ENCODE measurements at places on chromosomes 2 and 18.

DNA sequence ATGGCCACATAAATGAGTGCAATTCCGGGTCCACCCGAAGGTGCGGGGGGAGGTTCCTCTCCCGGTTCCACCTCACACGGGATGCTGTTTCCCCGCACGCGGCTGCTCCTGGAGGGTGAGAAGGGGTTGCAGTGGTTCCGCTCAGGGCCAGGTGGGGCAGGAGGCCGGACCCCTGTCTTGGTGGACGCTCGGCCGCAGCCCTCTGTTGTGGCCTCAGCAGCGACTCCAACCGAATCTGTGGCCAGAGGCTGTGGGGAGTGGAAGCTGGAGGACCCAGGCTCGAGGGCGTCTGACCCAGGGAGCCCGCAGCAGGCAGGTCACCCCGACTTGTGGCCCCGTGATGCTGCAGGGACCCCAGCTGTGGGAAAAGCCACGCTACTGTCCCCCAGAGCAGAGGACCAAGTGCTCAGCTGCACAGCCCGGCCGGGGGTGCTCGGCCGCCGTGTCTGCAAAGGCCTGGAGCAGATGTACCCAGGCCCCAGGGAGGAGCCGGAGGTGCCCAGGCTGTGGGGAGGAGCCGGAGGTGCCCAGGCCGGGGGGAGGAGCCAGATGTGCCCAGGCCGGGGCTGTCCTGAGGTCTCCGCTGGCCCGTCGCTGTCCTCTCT, 83.9 kb downstream of the RTP5 start:
- DNase-seq = no peak

- no peak for DNase-seq
Measured at GRCh38 chr2:37733251-37733650, 61.8 kb upstream of the CDC42EP3 start.

DNA sequence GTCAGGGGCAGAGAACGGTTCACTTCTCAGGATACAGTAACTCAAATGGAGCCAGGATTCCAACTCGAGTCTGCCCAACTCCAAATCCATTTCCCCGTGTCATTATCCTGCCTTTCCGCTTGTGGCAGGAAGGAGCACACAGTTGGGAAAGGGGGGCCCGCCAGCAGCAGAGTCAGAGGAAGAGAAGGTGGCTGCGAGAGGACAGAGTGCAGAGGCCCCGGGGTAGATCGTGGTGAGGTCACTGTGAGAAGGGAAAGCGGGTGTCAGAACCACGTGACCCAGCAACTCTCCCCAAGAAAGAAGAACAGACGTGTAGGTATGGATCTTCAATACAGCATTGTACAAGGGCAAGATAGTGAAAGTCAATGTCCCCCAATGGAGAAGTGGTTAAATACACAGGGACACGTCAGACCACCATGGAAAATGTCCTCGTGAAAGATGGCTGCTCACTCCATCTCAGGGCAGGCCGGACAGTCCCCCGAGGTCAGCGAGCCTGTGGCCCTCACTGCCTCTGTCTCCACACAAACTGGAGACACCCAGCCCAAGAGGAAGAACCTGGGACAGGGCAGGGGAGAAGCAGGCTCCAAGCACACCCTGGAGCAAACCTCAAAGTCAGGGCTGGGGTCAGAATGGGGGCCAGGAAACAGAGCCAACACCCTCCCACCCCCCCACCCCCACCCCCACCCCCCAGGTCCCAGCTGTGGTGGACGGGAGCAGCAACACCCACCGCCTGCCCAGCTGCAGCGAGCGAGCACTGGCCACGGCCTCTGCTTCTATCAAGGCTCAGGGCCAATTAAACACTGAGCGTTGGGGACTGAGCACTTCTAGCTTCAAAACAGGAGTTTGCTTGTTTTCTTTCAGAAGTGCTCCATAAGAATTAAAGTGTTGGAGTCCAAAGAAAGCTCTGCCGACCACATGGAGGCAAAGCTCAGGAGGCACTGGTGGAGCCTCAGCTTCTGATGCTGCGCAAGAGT, 92.7 kb downstream of the EIPR1 start:
- no peak for DNase-seq

GRCh38 chr18:9673296-9674251, 34.5 kb upstream of the RAB31 start:
- no peak for DNase-seq

- DNase-seq = no peak
Measured at GRCh38 chr2:112150851-112151250, 12.7 kb downstream of the FBLN7 start.

- DNase-seq = no peak
Measured at GRCh38 chr2:72236445-72237067, 88.9 kb upstream of the CYP26B1 start.

- DNase-seq = no peak
Measured at GRCh38 chr2:156242874-156243273, 89.6 kb downstream of the NR4A2 start.

DNA sequence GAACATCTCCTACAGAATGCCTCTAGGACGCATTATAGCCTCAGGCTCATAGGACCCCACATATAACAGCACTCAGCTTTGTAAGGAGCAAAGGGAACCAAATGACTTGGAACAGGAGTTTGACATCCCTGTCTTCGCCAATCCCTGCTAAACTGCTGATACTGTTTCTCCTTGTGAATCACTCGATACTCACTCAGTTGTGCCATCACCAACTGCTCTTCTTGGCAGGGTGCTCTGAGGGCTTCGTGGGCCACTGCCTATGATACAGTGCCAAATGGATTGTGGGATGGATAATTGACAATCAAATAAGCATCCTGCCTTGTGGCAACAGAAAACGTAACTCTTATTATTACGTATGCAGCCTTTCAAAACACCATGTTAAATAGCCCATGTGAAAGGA, 396.3 kb downstream of the RIT2 start:
- no peak for DNase-seq

- DNase-seq = peak; percentile 16
Measured at GRCh38 chr2:171811245-171811628, 82.8 kb downstream of the SLC25A12 start.

GRCh38 chr2:108367014-108367413, 10.7 kb upstream of the SULT1C4 start:
- DNase-seq = no peak

DNA sequence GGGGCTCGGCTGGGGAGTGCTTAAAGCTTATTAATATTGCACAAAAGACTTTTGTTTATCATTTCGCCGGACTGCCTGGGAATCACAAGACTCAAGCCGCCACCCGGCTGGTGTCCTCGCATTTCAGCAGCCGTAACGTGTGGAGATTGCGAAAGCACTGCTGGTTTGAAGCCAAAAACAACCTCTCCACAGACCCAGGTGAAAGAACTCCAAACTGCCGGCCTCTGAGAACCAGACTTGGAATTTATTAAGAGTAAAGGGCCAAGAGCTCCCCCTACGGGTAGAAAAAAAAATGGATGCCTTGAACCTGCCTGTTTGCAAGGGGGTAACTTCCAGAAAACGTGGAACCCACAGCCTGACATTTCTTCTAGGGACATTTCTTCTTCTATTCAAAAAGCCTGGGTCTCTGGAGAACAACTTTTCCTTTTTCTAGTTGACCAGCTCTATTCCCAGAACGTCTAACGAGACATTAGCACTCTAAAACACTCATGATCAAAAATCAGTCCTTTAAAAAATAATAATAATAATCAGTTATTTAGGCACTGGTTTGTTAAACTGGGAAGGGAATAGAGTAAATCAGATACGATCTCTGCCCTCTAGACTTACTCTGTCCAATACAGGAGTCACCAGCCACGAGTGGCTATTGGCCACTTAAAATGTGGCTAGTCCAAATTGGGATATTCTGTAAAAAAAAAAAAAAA, 216.3 kb downstream of the C1D start:
- peak; percentile 21 for DNase-seq

- no peak for DNase-seq
Measured at GRCh38 chr2:222734703-222735014, 63.2 kb downstream of the MOGAT1 start.

- no peak for DNase-seq
Measured at GRCh38 chr18:5107988-5108387, 89.1 kb downstream of the AKAIN1 start.

DNA sequence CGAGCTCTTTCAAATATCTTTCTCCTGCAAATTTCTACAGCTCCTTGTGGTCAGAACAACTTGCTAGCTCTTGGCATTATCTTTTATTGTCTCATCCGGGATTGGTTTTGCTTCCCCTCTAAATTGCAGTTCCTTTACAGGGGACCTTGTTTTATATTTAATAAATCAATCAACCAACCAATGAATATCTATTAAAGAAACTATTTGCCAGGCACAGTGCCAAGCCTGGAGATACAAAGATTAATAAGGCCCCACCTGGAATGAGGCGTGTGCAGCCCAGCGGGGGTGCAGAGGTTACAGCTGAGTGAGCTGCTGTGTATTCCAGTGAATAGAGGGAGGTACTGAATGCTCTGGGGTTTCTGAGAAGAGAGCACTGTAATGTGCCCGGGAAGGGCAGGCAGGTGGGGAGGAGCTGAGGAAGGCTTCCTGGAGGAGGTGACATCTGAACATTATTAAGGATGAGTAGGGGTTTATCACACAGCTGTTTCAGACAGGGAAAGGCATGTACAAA, 51.8 kb downstream of the LIPG start:
- no peak for DNase-seq

GRCh38 chr2:99442837-99443236, 47.0 kb downstream of the REV1 start:
- DNase-seq = no peak

DNA sequence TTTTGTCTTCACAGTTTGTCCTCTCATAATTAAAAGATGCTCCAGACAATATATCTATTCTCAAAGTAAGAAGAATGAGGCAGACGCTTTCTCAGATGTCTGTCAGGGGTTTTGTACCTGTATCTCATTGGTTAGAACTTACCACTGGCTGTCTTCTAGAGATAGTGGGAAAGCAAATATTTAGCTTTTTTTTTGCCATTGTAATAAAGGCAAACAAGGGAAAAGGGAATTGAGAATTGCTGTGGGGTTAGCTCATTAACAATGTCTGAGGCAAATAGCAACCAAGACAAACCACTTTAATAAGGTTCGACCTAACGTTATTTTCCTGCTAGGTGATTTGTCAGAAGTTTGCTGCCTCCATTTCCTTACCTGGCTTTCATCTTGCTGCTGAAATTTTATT, 30.0 kb downstream of the ZNF638 start:
- DNase-seq = no peak

DNA sequence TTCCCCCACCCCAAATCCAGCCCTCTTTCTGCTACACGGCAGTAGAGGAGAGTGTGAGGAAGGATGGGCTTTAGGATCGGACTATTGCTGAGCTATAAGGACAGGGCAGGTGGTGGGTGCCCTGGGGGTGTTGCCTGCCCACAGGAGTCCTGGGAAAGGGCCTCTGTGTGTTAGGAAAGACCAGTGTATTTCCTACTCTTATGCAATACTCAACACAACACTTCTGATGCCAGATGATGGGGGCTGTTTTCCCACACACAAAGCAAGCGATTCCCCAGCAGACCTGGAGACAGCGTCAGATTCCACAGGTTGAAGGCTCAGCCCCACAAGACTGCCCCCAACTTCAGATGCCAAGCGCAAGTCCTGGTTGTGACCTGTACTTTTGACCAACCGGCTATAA, 91.0 kb upstream of the LCLAT1 start:
- DNase-seq = no peak

DNA sequence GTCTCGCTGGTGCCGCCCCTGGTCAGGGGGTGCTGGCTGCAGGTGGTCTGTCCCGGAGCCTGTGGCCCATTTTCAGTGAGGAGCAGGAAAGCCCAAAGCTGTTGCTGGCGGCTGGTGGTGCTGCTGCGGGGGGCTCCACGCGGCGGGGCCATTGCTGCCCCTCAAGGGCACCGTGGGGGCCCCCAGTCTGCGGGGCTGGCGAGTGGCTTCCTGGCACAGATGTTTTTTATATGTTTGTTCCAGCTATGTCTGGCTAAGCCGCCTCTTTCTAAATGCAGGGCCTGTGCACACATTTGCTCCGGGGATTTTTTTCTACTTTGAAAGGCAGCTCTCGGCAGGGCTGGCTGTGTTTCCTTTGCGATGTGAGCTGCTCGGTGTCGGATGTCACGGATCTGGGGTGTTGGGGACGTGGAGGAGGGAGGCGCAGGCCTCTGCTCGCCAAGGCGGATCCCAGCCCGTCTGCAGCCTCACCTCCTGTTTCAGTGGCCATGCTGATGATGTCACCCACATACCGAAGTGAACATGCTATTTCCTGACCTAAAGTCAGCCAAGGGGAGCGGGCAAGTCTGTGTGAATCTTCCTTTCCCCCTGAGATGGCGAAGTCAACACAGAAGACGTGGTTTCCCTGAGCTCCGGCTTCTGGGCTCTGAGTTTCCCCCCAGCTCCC, 112.0 kb upstream of the CTDP1 start:
- no peak for DNase-seq

- no peak for DNase-seq
Measured at GRCh38 chr18:5542515-5543035, 1.2 kb downstream of the EPB41L3 start.

DNA sequence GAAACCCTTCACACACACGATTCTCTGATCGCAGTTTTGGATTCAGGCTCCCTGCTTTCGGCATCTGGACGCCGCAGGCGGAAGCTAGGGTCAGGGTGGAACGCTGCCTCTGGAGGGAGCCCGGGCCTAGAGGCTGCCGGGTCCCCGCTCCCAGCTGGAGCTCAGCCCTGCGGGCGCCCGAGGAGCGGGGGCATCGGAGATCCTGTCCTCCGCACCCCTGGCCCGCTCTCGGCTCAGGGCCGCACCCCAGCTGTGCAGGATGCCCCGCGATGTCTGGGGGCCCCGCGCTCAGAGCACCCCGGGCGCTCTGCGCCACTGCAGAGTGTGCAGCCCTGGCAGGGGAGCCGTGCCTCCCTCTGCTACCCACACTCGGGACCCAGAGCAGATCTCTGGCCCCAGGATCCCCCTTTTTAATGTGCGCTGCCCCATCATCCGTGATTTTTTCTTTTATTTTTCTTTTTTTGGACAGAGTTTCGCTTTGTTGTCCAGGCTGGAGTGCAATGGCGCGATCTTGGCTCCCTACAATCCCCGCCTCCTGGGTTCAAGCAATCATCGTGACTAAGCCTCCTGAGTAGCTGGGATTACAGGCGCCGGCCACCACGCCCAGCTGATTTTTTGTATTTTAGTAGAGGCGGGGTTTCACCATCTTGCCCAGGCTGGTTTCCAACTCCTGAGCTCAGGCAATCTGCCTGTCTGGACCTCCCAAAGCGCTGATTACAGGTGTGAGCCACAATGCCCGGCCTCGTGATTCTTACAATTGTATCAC, 54.8 kb upstream of the TUBA3E start:
- DNase-seq = no peak

- DNase-seq = no peak
Measured at GRCh38 chr18:32244881-32245280, 55.0 kb downstream of the MEP1B start.

DNA sequence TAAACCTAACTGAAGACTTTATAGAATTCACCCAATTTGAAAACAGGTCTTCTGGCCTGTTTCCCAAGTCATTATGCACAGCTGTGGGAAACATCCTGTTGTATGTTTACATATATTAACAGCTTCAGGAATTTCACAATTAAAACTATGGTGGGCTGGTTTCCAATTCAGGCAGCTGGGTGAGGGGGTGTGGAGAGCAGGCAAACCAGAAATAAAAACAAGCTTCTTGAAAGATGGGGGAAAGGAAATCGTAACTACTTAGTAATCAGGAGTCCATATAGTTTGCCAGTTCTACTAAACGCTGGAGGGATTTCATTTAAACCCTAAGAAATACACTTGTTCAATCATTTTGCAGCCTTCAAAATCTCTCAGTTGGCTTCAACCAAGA, 22.8 kb downstream of the ATP8B1 start:
- DNase-seq = no peak
